ENCODE measurements at places on chromosomes 7 and 10. TPM values are rescaled to one million over a fixed set of nuclear protein-coding genes. Genes with fewer than 3 reads are reported as not detected.

GRCh38 chr7:135186841-135187253 lies 16.3 kb upstream of the CYREN start:
- no peaks in the 10 kb centered on the region for H3K4me1 ChIP-seq
- no peak overlapping the region for H3K27ac ChIP-seq
- no peak for DNase-seq
- H3K36me3 ChIP-seq = no peaks in the 10 kb centered on the region

DNA sequence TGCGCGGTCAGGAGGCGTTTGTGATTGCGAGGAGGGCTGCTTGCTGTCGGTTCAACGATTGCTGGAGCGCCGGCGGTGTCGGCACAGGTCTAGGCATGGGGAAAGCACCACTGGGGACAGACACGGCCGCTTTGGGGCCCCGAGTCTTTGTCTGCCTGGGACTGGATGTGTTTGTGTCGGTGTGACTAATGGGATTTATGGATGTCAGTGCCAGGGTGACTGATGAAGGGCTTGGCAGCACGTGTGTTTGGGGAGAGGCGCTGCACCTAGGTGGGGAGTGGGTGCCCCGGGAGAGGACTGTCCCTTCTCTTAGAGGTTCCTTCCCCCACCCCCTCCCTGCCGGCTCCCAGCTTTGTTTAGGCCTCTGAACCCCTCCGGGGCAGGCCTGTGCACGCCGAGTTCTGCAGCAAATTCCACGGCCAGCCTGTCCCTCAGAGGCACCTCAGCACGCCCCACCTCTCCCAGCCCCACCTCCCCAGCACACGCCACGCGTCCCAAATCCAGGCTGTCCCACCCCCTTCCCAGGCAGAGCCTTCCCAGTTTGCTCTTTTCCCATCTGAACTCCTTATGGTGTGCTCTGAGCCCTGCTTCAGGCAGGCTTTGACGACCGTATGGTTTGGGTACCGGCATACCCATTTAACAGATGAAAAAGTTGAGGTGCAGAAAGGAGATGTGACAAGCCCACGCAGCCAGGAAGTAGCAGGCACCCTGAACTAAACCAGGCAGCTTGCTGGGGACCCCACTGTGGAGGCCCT lies 6.4 kb upstream of the TNRC18 start:
- H3K36me3 ChIP-seq = no peaks in the 10 kb centered on the region
- peak overlapping the region; percentile 79 for H3K4me3 ChIP-seq
- no peaks in the 10 kb centered on the region for H3K27me3 ChIP-seq

The SLC16A9 gene
- 2.9 TPM for total RNA-seq

- H3K27me3 ChIP-seq = peaks cover 14% of the 10 kb centered on the region
- H3K4me1 ChIP-seq = peaks cover 5% of the 10 kb centered on the region
- DNase-seq = peak; percentile 88
- no peak overlapping the region for H3K27ac ChIP-seq
- H3K36me3 ChIP-seq = no peaks in the 10 kb centered on the region
These were observed 256.5 kb downstream of the FRMD4A start for GRCh38 chr10:14074062-14074884.

- H3K4me3 ChIP-seq = no peak overlapping the region
- no peak overlapping the region for H3K27ac ChIP-seq
- H3K36me3 ChIP-seq = no peaks in the 10 kb centered on the region
- no peaks in the 10 kb centered on the region for H3K27me3 ChIP-seq
These were observed 64.4 kb downstream of the ZWINT start for GRCh38 chr10:56296618-56297017.

GRCh38 chr10:4062751-4063150 lies 277.7 kb upstream of the KLF6 start:
- no peaks in the 10 kb centered on the region for H3K36me3 ChIP-seq
- peaks cover 22% of the 10 kb centered on the region for H3K27me3 ChIP-seq
- no peak overlapping the region for H3K27ac ChIP-seq
- DNase-seq = no peak
